Foreskin keratinocyte (primary cell): ENCODE measurements at places on chromosomes 7 and 10.

- no peak for DNase-seq
These were observed 846 bp downstream of the MRLN start for GRCh38 chr10:59752278-59752940.

- DNase-seq: no peak
These were observed 22.7 kb upstream of the EEPD1 start for GRCh38 chr7:36130236-36130945.

DNA sequence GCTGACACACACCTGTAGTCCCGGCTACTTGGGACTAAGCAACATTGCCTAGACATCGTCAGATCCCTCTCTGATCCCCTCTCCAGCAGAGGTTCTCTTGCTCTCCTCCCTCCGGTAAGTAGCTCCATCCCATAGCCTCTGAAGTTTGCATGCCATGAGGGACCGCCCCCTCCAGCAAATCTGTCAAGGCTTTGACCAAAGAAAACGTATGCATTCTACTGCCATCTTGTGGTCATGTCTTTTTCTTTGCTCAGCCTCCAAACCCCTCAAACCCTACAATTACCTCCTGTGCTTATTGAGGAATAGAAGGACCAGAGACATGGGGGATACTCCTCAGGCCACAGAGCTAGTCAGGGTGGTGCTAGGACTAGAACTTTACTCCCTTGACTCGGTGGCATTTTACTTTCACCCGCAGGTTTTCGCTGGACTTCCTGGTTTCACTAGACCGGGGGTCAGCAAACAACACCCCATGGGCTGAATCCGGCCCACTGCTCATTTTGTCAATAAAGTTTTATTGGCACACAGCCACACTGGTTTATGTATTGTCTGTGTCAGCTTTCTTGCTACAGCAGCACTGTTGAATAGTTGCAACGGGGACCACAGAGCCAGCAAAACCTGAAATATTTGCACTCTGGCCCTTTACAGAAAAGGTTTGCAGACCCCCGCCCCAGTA lies 202.6 kb upstream of the FOXK1 start:
- peak; percentile 15 for DNase-seq

- DNase-seq: no peak
These were observed 35.9 kb downstream of the FAM53B start for GRCh38 chr10:124708246-124708779.

DNA sequence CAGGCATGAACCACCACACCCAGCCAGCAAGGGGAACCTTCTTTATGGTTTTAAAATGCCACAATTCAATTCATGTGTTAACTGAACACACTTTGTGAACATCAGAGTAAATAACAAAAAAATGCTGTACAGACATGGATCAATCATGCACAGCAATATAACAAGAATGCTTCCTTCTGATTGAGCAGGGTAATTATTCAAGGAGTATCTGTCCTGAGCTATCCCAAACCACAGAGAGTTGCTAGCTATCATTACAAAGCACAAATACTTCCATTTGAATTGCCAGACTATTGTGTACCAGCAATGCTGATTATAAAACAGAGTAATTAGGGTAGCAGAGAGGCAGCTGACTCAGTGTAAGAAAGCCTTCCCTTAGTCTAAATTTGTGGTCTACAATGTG lies 11.3 kb upstream of the RHOBTB1 start:
- no peak for DNase-seq

GRCh38 chr10:25441270-25441669 lies 266.5 kb downstream of the GPR158 start:
- no peak for DNase-seq

GRCh38 chr7:157499121-157499834 lies 162.5 kb downstream of the DNAJB6 start:
- DNase-seq: no peak

DNA sequence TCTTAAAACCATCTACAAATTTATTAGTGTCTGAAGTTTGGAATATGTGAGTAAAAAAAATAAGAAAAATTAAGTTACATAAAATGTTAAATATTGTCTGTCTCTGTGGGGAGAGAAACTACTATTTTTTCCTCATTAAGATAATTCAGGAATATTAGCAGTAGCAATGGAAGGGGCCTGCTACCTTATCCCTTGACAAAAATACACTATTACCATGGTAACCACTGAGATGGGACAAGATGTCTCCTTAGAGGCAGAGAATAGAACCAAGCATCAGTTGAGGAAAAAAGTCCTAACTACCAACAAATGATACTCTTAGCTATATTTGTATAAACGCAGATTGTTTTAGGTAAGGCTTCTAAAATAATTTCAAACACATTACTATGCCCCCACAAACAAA lies 150.7 kb upstream of the LSM8 start:
- no peak for DNase-seq

DNA sequence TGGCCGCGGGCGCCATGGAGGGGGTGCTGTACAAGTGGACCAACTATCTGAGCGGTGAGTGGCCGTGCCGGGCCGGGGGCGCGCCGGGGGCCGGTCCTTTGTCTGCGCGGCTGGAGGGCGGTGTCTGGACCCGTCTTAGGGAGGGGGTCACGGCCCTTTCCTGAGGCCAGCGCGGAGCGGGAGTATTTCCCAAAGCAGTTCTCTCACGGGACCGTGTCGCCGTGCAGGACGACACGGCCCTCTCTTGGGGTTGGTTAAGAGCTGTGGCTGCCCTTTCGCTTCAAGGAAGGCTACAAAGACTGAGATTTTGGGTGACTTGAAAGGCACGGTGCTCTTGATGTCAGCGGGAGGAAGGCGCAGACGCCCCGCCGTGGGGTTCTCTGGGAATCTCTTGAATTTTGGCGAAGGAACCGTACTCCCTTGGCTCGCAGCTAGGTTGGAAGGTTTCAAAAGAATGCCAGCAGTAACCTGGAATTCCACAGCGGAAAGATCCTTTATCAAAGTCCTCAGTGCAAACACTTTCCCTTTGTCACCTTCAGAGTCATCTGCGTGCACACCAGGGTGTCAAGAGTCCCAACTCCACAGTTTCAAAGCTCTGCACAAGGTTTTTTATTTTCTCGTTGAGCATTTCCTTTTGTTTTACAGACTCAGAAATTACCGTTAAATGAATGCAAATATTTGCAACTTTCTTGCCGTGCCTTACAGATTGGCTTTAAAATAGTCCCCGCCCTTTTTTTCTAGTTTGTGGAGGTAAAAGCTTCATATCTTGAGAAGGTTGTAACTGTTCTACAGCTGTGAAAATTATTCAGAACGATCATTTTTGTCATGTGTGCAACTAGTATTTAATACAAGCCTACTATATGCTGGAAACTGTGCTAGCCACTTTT lies 780 bp downstream of the PLEKHA8 start:
- DNase-seq: no peak

DNA sequence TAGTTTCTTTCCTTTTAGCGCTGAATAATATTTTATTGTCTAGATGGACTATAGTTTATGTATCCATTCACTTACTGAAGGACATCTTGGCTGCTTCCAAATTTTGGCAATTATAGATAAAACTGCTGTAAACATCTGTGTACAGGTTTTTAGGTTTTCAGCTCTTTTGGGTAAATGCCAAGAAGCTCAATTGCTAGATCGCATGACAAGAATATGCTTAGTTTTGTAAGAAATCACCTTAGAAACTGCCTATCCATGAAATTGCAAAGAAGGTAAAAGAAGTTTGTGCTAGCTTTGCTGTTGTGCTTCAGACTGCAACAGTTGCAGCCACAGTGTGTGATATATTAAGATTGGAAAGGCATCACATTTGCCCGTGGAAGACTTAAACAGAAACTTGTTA lies 103.2 kb upstream of the TNS3 start:
- no peak for DNase-seq

DNA sequence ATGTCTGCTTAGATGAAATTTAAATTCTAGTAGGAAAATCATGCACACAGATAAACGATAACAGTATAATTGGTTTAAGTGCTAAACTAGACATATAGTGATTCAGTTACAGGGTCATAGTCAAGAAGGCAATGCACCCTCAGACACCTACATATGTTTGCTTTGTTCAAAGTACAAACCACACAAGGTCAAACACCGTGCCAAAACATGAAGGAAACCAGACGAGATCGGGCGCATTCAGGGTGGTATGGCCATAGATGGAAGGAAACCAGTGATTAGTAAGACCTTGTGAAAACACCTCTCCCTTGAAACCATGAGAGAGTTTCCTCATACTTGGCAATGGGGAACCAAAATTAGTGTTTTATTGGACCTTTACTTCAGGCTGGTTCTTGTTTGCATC lies 906.9 kb downstream of the PCDH15 start:
- peak; percentile 46 for DNase-seq

GRCh38 chr10:100535338-100535714 lies 417 bp upstream of the HIF1AN start:
- no peak for DNase-seq

GRCh38 chr7:152956006-152956405 lies 196.5 kb downstream of the ACTR3B start:
- no peak for DNase-seq

GRCh38 chr7:17512181-17512675 lies 213.8 kb downstream of the AHR start:
- no peak for DNase-seq

- DNase-seq: no peak
These were observed 1.9 kb downstream of the KCND2 start for GRCh38 chr7:120274899-120275298.

DNA sequence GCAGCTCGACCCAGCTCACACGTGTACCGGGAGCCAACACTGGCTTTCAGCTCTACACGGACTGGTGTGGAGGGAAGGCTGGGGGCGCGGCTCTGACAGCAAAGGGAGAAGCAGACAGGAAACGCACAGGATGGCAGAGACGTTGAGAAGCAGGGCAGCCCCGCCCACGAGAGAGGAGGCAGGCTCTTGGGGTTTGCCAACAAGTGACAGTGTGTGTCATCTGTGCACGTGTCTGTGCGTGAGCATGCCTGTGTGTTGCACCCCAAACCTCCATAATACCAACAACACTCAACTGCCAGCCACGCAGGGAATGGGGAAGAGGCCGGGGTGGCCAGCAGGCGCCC lies 64.4 kb upstream of the PDGFA start:
- DNase-seq: peak; percentile 22

DNA sequence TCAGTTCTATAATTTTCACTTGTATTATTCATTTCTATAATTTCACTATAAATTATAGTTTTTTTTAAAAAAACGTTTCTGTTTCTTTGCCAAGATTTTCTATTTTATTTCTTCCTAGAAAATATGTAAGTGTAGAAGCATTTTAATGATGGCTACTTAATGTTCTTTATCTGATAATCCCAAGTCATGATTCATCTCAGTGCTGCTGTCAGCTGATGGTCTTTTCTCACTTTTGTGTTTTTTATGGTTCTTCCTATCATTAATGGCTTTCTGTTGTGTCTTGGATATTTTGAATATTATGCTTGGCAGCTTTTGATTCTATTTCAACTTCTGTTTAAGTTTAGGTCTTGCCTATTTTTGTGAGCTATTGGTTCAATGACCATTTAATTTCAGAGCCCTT lies 268.6 kb downstream of the BAMBI start:
- DNase-seq: no peak

DNA sequence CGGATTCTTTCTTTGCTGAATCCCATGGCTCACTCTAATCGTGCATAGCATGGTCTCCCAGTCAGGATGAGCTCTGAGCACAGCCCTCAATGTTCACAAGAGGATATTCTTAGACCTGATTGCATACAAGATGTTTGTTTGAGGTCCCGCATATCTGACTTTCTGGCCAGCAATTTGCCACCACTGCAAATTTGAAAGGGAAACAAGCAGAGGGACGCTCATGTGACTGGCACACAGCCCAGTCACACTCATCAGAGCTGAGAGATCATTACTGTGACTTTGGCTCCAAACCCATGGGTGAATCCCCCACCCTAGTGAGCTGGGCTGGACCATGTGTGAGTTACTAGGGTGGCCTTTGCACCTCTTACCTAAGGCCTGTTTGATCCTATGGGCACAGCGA lies 9.9 kb downstream of the TAS2R41 start:
- DNase-seq: no peak

DNA sequence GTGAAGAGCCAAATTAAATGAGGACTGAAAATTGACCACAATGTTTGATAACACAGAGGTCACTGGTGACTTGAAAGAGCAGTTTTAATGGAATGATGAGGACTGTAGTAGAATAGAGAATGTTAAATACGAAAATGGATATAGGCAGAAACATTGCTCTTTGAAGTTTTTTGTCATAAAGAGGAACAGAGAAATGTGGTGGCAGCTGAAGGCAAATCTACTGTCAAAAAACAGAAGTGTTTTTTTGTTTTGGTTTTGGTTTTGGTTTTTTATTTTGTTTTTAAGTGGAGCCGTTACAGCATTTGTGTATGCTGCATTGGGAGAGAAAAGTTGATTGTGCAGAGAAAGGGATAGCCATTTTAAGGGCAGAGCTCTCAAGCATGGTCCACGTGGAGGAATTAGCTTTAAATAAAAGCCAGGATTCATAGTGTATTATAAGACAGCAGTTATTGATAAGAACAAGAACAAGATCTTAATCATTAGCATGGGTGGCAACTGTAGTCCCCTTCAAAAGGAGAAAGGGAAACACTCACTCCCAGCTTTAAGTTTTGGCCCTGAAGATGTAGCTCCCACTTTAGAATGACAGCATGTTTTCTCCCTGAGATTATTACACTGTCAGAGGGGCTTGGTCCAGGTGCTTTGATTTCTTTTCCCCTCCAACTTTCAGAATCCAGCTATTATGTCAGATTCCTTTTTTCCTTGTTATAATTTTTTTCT lies 156.7 kb upstream of the BET1 start:
- DNase-seq: no peak

DNA sequence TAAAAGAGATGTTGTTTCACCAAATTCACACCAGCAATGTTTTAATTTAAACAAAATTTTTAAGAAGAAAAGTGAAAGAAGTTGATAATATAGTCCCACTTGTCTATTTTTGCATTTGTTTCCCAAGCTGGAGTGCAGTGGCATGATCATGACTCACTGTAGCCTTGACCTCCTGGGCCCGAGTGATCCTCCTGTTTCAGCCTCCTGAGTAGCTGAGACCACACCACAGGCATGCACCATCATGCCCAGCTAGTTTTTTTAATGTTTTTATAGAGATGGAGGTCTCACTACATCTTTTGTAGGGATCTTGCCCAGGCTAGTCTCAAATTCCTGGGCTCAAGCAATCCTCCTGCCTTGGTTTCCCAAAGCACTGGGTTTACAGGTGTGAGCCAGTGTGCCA lies 14.1 kb upstream of the NDUFA5 start:
- peak; percentile 41 for DNase-seq

GRCh38 chr7:120723465-120724385 lies 134.2 kb downstream of the TSPAN12 start:
- DNase-seq: no peak
